ENCODE measurements at places on chromosomes 5 and 9. TPM values are rescaled to one million over a fixed set of nuclear protein-coding genes. Genes with fewer than 3 reads are reported as not detected.
A peak's percentile ranks its signal among the peaks of the same experiment; 100 is the strongest.

The FAM219A gene
- 15.2 TPM for total RNA-seq

The RNF224 gene
- total RNA-seq, result not detected

DNA sequence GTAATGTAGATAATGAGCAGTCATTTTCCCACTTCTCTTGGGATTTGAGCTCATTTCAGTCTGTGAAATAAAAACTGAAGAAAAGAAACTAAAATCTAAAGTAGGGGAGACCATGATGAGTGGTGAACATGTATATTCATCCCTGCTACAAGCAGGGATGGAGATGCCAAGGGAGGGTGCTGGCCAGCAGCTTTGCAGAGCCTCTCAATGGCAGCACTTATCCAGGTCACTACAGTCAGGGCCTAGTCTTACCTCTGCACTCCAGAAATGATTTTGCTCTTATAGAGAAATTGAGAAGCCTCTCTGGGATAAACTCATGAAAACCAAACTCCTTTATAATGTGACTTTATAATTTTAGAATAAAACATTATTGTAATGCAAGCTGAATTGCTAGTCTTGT, 317.6 kb downstream of the FBXL17 start:
- no peak overlapping the region for H3K4me3 ChIP-seq
- H3K27me3 ChIP-seq, result no peaks in the 10 kb centered on the region
- DNase-seq, result no peak
- no peaks in the 10 kb centered on the region for H3K4me1 ChIP-seq

DNA sequence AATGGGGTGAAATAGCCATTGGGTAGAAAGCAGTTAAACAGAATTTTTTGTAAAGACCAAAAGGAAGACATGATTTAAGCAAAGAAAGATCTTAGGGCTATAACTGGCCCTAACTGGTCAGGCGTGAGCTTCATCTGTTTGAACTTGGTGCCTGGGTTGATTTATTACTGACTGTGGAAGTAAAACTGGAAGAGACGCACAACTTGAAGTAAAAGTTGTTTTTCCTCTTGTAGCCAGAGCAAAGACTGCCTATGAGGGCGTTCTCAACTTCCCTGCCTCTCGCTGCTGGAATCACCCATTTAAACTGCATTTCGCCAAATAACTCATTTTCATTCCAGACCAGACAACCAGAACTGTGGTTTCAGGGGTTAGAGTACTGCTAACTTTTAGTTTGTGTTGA, 1.5 kb downstream of the THBS4 start:
- peaks cover 3% of the 10 kb centered on the region for H3K36me3 ChIP-seq
- H3K4me1 ChIP-seq, result peaks cover 43% of the 10 kb centered on the region
- H3K4me3 ChIP-seq, result peak overlapping the region; percentile 34
- H3K27me3 ChIP-seq, result peaks cover 78% of the 10 kb centered on the region
- DNase-seq, result no peak

GRCh38 chr5:123094919-123095797, 6.1 kb downstream of the PRDM6 start:
- no peak overlapping the region for H3K27ac ChIP-seq
- peak overlapping the region; percentile 67 for H3K4me3 ChIP-seq
- H3K36me3 ChIP-seq, result peaks cover 1% of the 10 kb centered on the region

DNA sequence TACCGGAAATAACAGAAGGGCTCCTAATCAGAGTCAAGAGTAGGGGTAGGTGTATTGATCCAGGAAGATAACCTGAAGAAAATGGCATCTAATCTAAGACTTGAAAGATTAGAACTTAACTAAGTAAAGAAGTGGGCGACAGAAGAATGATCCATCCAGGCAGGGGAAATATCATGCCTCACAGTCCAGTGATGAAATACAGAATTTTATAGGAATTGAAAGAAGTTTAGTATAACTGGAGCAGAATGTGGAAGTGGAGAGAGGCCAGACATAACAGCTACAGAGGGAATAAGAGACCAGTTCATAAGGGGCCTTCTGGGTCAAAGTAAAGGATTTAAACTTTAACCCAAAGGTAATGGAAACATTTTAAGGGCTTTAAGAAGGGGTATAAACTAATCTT, 42.2 kb downstream of the ERP44 start:
- peak overlapping the region; percentile 86 for H3K27ac ChIP-seq
- H3K4me3 ChIP-seq, result no peak overlapping the region
- DNase-seq, result no peak

GRCh38 chr9:23739753-23740152, 86.3 kb downstream of the ELAVL2 start:
- DNase-seq, result no peak
- H3K4me3 ChIP-seq, result no peak overlapping the region
- no peak overlapping the region for H3K27ac ChIP-seq
- no peaks in the 10 kb centered on the region for H3K4me1 ChIP-seq
- H3K36me3 ChIP-seq, result no peaks in the 10 kb centered on the region
- H3K27me3 ChIP-seq, result no peaks in the 10 kb centered on the region

The PCDH1 gene
- not detected for total RNA-seq

The FOXD1 gene
- 0.55 TPM for total RNA-seq

The BRD3OS gene
- total RNA-seq, result 6.3 TPM

GRCh38 chr5:143453720-143454119, 50.2 kb upstream of the NR3C1 start:
- no peaks in the 10 kb centered on the region for H3K36me3 ChIP-seq
- no peak for DNase-seq
- H3K4me1 ChIP-seq, result peaks cover under 1% of the 10 kb centered on the region
- no peak overlapping the region for H3K4me3 ChIP-seq
- no peak overlapping the region for H3K27ac ChIP-seq
